Globus pallidus (tissue), 1 donor: ENCODE measurements at places on chromosomes 4 and X.

DNA sequence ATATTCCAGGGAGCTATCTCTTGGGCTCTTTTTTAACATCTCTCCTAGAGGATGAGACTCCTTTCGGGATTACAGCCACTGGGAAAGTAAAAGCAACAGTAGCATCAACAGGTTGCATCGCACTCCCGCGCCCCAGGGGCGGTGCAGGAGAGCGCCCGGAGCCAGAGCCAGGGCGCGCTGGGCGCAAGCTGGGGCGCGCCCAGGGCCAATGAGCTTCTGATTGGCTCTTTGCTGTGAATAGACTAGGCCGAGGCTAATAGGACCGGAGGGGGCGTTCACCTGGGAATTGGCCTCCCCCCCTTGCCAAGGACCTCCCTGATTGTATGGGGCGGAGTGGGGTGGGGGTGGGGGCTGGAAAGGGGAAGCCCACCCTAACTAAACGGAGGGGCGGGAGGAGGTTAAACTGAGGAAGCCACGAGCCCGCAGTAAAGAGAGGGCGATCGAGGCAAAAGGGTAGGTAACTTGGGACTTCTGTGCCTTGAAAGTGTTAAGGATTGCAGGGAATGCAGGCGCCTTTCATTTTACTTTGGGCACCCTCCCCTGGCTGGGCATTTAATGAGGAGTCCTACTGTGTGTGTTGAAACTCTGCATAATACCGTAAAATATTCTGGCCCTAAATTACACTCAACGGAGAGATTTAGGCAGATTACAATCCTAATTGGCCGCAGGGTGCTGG lies 1.1 kb upstream of the ATOH1 start:
- no peak for DNase-seq

DNA sequence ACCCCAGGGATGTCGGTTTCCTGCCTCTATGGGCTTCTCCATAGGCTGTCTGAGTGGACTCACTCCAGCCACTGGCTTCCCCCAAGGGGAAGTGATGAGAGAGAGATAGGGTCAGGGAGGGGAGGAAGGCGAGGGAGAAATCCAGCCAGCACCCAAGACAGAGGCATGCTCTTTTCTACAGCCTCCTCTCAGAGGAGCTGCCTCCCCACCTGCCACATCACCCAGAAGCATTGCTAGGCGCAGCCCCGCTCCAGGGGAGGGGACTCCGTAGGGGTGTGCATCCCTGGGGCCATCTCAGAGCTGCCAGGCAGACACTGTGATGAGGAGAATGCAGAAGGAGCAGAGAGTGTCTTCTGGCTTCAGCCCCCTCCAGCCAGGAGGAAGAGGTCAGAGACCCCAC lies 109.5 kb upstream of the NKX1-1 start:
- DNase-seq: no peak

GRCh38 chrX:28158019-28158777 lies 176.9 kb upstream of the DCAF8L1 start:
- no peak for DNase-seq

DNA sequence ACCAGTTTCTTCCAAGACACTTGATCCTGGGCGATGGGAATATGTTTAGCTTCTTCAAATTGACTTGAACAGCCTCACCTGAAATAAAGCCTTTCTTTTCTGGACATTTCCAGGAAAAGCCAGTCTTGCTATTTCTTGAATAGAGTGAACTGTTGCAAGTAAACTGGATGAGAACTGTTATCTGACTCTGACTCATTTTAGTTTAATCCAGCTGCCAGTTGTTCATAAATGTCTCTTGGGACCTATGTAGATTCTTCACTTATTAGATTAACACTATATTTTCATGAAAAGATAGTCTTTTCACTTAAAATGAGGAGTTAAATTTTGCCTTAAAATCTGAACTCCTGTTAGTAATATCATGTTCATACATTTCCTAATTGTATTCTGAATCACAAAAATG lies 615.4 kb upstream of the GALNT7 start:
- DNase-seq: no peak

DNA sequence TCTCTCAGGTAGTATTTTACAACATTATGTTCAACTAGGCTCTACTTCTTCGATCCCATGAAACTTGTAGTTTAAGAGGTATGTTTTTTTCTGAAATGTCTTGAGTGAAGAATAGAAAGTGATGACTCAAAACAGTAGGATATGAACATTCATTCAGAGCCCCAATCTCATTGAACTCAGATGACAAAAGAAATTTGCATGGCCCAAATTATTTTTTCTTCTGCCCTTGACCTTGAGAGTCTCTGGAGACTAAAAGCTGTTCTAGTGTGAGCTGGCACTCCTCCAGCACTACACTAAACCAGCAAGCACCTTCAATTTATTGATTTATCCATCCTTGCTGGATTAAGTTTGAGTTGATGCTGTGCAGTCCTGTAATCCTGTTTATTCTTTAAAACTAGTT lies 4.0 kb downstream of the DCLK2 start:
- DNase-seq: no peak
